ENCODE measurements at places on chromosomes 5 and 9. TPM values are rescaled to one million over a fixed set of nuclear protein-coding genes. Genes with fewer than 3 reads are reported as not detected.

ANKRD55 gene
- not detected for total RNA-seq

SH3GL2 gene
- not detected for total RNA-seq

SH2D3C gene
- not detected for total RNA-seq

DMGDH gene
- 1.9 TPM for total RNA-seq

ANKRD31 gene
- total RNA-seq = not detected

CCL27 gene
- total RNA-seq = 0.58 TPM

ATP6V0E1 gene
- total RNA-seq = 203 TPM

MAMDC4 gene
- 1.4 TPM for total RNA-seq

GNAQ gene
- total RNA-seq = 17.9 TPM

CA9 gene
- 1.1 TPM for total RNA-seq

MEGF10 gene
- total RNA-seq = not detected

OR1Q1 gene
- not detected for total RNA-seq

SREK1IP1 gene
- total RNA-seq = 5.7 TPM

STK32A gene
- total RNA-seq = under 0.01 TPM

MOB3B gene
- total RNA-seq = 1.1 TPM

SH3TC2 gene
- 1.2 TPM for total RNA-seq

HTR1A gene
- total RNA-seq = not detected

IRX4 gene
- total RNA-seq = not detected

CDH9 gene
- not detected for total RNA-seq

IFNA21 gene
- total RNA-seq = not detected

ZBED3 gene
- total RNA-seq = 1.4 TPM

Measured in myometrial cell (primary cell).